ENCODE measurements at places on chromosomes 6 and 20. TPM values are rescaled to one million over a fixed set of nuclear protein-coding genes. Genes with fewer than 3 reads are reported as not detected.

The ZSCAN9 gene
- 38.4 TPM for total RNA-seq

GRCh38 chr6:169994739-169995138 is 243.3 kb downstream of the ERMARD start:
- DNase-seq = no peak

DNA sequence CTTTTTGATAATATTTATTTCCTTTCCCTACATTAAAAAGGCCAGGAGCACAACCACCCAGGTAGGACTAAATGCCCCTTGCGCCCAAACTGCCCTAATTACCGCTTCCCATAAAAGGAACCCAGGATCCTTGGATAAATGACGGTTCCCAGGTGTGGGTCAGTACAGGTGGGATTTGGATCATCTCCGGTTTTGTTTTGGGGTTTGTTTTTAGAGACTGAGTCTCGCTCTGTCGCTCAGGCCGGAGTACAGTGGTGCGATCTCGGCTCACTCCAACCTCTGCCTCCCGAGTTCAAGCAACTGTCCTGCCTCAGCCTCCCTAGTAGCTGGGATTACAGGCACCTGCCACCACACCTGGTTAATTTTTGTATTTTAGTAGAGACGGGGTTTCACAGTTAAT is 28.4 kb downstream of the ZNF217 start:
- no peak for DNase-seq

DNA sequence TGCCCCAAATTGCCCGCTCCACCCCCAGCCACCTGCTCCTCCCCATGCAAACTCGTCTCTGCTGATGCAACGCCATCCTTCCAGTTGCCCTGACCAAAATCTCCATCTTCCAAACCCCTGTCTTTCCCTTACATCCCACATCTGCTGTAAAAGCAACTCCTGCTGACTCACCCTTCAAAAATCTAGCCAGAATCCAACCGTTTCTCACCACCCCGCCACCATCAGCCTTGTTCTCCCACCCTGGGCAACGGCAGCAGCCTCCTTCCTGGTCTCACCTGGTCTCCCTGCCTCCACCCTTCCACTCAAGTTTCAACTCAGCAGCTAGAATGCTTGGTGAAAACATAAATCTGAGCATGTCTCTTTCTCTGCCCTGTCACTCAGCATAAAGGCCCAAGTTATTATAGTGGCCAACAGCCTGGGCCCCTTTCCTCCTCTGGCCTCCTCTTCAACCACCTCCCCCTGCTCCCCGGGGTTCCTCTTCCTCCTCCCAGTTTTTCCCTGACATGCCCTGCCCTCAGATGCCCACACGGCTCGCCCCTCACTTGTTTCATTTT is 7.2 kb upstream of the SYNJ2 start:
- no peak for DNase-seq

GRCh38 chr6:2738373-2738979 is 12.2 kb downstream of the MYLK4 start:
- DNase-seq = peak; percentile 37

The TCF15 gene
- total RNA-seq = 0.47 TPM

GRCh38 chr20:20405623-20406022 is 37.7 kb downstream of the INSM1 start:
- DNase-seq = no peak

The PTCHD4 gene
- 16.1 TPM for total RNA-seq

- DNase-seq = no peak
Measured at GRCh38 chr6:12818324-12818723, 101.8 kb downstream of the PHACTR1 start.

DNA sequence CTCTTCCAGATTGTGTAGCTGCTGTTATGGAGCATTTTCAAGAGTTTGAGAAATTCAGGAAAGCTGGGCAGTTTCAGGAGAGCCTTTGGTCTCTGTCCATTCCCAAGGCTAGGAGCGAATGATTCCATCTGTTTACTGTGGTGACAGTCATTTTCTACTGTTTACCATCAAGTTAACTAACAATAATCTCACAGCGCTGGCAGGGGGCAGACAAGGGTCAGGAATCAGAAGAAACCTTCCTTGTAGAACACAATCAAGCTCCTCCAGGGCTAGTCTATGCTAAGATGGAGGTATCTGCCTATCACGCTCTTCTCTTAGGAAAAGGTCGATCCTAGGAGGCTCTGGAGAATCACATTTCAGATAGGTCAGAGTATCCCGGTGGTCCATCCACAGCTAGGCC is 293.9 kb downstream of the KIF16B start:
- DNase-seq = no peak

- DNase-seq = no peak
Measured at GRCh38 chr6:108806171-108806570, 42.1 kb upstream of the ARMC2 start.

The C6orf132 gene
- total RNA-seq = not detected

DNA sequence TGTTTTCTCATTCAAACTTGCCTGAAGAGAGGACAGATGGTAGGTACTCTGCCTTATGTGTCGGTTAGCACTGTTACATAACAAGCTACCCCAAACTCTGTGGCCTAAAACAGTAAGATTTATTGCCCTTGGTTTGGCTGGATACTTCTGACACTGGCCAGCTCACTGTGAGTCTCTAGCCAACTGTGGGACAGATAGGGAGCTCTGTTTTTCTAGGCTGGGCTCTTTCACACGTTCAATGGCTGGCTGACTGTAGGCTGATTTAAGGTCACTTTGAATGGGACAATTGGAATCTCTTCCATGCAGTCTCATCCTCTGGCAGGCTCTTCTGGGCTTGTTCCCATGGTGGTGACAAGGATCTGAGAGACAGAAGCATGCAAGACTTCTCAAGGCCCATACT is 39.4 kb upstream of the JAG1 start:
- no peak for DNase-seq

DNA sequence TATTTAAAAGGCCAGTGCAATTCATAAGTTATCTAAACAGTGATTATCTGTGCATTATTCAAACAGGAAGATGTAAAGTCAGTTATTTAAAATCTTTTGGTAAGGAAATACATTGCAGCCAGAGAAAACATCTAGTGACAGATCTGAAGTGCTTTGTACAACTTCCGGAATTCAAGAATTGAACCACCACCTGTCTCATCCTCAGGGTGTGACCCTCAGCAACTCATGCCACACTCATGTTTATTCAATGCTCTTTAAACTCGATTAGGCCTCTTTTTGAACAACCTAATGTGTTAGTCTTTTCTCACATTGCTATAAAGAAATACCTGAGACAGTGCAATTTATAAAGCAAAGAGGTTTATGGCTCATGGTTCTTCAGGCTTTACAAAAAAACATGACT is 62.6 kb upstream of the GGTLC1 start:
- DNase-seq = no peak

GRCh38 chr6:25997921-25998320 is 35.3 kb downstream of the TRIM38 start:
- no peak for DNase-seq

DNA sequence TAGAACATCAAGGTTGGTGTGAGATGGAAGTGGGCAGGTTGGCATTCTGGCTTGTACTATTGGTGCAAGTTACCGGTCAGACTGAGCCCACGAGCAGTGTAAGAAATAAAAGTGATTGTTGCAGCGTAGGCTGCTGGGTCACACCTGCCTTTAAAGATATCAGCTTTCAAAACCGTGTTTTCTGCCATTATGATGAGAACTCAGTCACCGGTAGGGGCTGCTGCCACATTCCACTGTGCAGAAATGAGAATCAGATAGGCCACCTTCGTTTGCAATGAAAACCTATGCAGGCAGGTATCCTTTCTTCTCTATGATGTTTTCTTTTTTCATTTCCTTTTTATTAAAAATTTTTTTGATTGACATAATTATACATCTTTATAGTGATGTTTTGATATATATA is 168.5 kb downstream of the MYLK4 start:
- no peak for DNase-seq

GRCh38 chr6:19231878-19232561 is 605.1 kb upstream of the ID4 start:
- peak; percentile 2 for DNase-seq

GRCh38 chr20:12949429-12949980 is 59.3 kb upstream of the SPTLC3 start:
- no peak for DNase-seq

GRCh38 chr20:22460231-22460630 is 124.1 kb downstream of the FOXA2 start:
- DNase-seq = no peak

DNA sequence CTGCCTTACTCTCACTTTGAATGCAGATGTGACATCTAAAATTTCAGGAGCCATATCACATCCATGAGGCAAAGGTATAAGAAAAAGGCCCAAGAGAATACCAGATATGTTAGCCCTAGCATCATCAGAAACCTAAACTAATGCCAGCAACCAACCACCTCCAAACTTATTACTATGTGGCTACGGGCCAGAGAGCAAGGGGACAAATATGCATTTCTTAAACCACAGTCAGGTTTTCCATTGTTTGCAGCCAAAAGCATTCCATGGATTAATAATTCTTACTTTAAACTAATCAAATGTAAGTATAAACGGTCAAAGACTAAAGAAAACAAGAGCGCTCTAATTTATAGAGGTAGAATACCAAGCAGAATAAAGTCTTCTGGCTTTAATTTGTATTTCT is 84.7 kb downstream of the TASP1 start:
- DNase-seq = no peak

The TPBG gene
- total RNA-seq = 2.2 TPM

GRCh38 chr20:51348876-51349275 is 193.6 kb downstream of the NFATC2 start:
- no peak for DNase-seq

DNA sequence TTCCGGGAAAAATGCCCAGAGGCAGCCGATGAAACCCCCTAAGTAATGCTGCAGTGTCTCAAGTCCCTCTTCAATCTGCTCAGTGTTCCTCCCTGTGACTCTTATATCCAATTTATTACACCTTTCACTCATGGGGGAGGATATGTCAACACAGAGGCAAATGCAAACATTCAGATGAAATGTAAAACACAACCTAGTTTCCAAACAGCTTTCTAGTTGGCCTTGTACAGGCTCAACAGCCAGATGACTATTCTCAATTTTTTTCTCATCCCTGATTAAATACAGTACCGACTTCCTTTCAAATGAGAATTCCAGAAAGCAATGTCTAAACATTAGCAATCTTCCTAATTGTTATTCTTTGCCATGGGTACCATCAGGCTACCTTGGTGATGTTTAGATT is 65.0 kb downstream of the BLOC1S5 start:
- DNase-seq = no peak

The RIPOR2 gene
- 17.8 TPM for total RNA-seq

DNA sequence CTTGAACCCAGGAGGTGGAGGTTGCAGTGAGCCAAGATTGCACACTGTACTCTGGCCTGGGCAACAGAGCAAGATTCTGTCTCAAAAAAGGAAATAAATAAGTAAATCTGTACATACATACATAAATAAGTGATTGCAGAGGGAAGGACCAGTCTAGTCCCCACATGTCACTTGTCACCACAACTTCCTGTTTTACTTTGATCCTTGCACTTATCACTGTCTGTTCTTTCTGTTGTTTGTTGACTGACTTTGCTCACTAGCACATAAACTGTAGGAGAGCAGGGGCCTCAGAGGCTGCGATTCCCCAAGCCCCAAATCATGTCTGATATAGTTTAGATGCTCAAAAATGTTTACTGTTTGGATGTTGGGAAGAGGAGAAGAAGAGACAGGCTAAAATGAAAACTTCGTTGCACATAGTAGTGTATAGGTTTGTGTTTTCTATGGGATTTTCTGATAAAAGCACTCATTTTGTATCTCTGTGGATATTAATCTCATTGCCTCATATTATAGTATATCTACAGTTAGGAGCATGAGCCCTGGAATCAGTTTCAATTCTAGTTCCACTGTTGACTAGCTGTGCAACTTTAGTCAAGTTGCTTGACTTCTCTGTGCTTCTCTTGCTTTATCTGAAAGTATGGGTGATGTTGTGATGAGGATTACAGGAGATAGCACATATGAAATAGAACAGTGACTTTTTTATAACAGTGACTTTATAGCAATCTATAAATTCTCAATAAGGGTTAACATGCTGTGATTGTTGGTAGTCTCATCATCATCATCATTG is 165.0 kb downstream of the TBC1D7 start:
- DNase-seq = no peak

- peak; percentile 24 for DNase-seq
Measured at GRCh38 chr6:37283671-37284151, 25.8 kb upstream of the TMEM217 start.

- DNase-seq = no peak
Measured at GRCh38 chr6:150536835-150537234, 62.9 kb upstream of the PLEKHG1 start.

- DNase-seq = no peak
Measured at GRCh38 chr6:167652701-167653095, 174.0 kb upstream of the AFDN start.

GRCh38 chr20:61073376-61073775 is 178.7 kb upstream of the CDH4 start:
- DNase-seq = no peak

- no peak for DNase-seq
Measured at GRCh38 chr6:128857806-128858205, 25.1 kb upstream of the LAMA2 start.

The UQCC2 gene
- total RNA-seq = 15.8 TPM

The NOP56 gene
- 114 TPM for total RNA-seq

DNA sequence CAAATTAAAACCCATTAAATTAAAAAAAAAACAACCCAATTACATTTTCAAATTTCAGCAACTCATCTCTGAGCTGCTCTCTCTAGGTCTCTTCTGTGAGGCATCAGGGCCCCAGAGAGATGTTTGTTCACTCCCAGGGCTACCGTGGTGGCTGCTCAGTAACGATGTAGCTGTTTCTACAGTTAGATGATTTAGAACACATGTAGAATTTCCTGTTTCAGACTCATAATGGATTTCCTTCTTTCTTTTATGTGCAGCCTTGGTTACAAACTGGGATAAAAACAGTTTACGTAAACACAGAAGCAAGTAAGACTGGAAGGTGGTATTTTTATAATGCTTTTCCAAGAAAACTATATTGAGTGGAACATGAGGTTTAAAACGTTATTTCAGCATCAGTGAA is 116.1 kb upstream of the CCN2 start:
- no peak for DNase-seq

The FAM50B gene
- 20.6 TPM for total RNA-seq

DNA sequence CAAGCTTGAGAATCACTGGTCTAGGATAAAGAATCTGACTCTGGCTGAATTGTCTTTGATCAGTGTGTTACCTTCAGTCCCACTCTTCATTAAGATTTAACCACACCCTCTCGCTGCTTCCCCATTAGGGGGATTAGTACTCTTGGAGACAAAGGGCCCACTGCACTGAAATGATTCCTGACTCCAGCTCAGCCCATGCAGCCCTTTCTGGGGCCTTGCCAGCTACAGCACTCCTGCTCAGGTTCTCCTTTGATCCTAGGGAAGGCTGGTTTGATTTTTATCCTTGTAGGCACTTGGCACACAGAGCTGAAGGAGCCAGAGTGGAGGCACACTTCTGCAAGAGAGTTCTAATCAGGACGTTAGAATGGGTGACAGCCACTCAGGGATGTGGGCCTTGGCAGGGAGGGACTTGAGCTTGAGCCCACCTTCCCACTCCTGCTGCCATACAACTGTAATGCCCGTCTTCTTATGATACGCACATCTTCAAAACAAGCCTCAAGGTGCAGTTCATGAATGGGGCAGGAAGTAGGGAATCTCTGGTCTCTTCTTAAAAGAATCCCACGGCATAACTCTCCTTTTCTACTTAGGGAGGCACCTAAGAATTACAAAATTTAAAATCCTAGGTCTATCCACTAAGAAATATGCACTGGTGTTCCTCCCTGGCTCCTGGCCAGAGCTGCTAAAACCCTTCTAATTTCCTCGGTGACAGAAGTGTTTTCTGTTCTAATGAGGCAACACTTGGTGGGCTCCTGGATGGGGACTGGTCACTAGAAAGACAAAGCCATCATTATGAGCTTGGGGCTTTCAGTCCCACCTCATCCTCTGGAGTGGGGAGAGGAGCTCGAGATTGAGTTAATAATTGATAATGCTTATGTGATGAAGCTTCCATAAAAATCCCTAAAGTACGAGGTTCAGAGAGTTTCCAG is 1.5 kb upstream of the SLA2 start:
- no peak for DNase-seq

All from occipital lobe (tissue), 3 donors.